Activated CD4-positive, CD25-positive, alpha-beta regulatory T cell treated with anti-CD3 and anti-CD28 coated beads, Interleukin-2, amount 50 U/mL, for 24 hours (primary cell): ENCODE measurements at places on chromosomes 1 and 21.

- ATAC-seq, result no peak
Measured at GRCh38 chr21:31555741-31556191, 103.7 kb upstream of the SOD1 start.

DNA sequence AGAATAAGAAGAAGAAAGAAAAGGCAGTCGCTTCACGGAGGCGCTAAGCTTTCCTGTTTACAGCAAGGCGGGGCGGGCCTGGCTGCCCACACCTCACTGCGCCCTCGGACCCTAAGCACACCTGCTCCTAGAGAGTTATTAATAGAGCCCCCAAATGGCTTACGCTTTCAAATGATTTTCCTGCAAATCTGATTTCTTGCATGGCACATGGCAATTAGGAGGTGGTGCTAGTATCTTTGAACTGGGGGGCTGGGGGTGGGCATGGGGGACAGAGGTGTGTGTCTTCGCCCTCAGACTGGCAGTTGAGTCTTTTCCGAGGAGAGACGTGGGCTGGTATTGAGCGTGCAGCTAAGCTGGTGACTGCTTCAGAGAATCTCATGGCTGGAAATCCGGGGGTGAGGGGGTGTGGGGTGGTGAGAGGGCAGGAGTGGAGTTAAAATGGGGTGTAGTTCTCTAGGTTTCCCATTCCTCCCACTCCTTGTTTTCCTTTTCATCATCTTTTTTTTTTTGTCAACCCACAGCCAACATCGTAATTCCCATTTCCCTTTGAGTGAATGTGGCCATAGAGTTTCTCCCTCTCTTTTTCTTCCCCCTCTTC, 1.3 kb downstream of the S1PR1 start:
- peak; percentile 18 for ATAC-seq

GRCh38 chr1:56540467-56540866, 38.9 kb downstream of the PLPP3 start:
- ATAC-seq, result no peak

GRCh38 chr21:40717028-40717427, 129.9 kb downstream of the DSCAM start:
- no peak for ATAC-seq

- ATAC-seq, result no peak
Measured at GRCh38 chr1:182552527-182552926, 36.5 kb downstream of the RNASEL start.

DNA sequence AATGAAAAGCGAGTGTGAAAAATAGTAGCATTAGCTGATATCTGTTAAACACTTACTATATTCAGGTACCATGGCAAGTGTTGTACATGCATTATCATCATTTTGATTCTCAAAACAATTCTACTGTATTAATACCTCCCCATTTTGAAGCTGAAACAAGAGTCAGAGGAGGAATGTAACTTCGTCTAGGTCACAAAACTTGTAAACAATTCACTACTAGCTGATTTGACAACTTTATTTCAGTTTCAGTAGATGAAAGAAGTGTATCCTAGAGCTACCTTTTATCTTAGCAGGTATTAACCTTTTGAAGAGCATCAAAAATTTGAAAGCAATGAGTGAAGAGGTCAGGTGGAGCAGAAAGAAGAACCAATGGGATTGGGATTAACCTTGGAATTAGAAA, 1.6 kb downstream of the CD84 start:
- ATAC-seq, result peak; percentile 29

DNA sequence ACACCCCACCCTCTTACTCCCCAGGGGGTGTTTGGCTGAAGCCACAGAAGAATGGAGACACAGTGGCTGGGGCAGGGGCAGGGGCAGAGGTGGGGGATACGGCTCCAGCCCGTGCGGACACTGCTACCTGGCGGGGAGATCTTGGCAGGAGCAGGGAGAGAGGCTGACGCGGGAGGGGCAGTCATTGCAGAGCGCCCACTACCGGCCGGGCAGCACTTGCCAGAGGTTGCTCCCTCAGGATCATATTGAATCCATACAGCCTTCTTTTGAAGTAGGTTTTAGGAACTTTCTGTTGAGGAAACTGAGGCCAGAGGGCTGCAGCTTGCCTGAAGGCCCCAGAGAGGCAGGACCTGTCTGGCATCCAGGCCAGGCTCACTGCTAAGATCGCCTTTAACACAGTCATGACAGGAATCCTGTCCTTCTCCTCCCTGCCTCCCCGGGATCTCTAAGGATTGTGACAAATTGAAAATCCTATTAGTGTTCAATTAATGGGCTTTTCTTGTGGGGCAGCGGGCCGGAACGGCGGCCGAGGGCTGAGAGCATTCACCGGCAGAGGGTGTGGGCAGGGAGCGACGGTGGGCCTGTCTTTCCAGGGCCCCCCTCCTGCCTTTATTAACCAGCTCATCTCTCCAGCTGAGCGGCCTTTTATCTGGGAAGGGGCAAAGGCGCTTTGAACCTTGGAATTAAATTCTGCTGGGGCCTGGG, 65.5 kb upstream of the WNT4 start:
- ATAC-seq, result no peak

- no peak for ATAC-seq
Measured at GRCh38 chr1:207810173-207810572, 58.3 kb downstream of the CD46 start.

DNA sequence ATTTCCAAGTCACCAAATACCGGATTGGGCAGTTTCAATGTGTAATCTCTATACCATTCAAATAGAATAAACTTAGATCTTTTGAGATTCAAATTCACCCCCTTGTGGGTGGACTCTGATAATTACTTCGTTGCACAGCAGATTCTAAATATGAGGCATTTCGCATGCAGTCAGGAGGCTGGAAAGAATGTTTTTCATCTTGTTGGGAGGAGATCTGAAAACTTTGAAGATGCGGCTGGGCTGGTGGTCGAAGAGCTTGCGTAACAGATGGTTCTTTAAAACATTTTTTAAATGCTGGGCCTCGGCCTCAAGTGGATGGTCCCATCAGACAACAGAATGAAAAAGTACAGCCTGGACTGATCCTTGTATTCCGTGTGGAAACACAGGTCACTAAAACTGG, 10.4 kb downstream of the NR5A2 start:
- ATAC-seq, result no peak

- peak; percentile 37 for ATAC-seq
Measured at GRCh38 chr1:52552236-52552504, 722 bp downstream of the TUT4 start.

GRCh38 chr1:214352838-214353237, 71.9 kb downstream of the SMYD2 start:
- no peak for ATAC-seq

DNA sequence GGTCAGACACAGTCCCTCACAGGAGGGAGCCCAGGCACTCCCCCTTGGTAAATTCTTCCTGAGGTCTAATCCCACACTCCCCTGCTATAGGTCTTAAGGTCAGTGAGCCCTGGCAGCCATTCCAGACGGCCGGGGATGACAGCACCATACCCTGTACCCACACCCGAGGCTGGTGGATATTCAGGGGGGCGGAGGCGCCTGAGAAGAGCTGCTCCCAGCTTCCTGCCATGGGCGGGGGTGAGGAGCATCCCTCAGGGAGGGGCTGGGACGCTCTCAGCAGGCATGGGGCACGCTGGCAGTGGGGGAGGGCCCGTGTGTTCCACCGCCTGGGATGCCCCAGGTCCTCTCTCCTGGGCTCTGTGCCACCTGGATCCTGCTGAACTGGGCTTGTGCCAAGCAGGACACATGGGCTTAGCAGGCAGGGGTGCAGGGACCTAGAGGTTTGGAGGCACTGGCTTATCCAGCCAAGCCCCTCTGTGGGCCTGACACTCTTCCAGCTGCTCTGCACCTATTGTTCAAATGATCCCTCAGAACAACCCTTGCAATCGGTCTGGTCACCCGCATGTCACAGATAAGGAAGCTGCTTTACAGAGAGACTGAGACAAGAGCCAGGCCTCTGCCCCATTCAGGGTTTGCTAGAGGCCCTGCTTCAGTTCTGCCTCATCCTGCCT, 5.7 kb upstream of the ADGRB2 start:
- no peak for ATAC-seq

DNA sequence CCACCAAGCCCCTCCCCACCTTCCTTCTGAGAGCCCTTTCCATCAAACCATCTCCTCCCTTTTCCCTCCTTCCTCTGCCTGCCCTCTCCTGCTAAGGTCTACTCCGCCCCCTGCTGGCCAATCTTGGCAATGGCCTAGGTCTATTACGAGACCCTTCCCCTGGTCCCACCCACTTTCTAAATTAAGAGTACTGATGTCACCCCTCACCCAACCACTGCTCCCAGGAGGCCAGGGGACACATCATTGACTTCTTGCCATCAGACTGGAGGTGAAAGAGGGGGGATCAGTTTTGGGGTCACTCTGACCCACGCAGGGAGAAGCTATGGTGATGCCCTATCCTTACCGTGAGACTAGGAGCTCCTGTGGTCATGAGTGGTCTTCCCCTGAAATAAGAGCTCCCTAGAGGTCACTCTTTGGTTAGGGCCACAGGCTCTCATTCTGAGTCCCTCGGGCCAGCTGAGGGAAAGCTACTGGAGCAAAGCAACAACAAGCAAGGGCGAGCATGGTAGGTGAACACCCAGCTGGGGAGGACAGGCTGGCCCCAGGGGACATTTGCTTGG, 34.6 kb upstream of the S100A7 start:
- peak; percentile 69 for ATAC-seq

DNA sequence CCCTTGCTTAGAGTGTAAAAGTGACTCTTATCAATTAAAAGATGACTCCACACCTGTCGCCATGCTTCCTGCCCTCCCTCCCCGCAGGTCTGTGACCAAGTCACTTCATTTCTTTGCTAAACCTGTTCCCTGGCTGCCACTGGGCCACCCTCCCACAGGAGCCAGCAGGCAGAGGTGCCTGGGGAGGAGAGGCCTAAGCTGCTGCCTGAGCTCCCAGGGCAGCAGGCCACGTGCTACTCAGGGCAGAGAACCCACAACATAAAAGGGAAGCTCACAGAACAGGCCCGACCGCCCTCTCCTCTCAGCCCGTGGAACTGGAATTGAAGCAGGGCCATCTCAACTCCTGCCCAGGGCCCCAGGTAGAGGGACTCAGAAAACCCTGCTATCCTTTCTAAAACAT, 4.9 kb downstream of the C1orf198 start:
- ATAC-seq, result no peak

- ATAC-seq, result no peak
Measured at GRCh38 chr1:84525779-84526178, 19.4 kb upstream of the GNG5 start.

GRCh38 chr1:45018599-45019230, 6.7 kb downstream of the UROD start:
- ATAC-seq, result peak; percentile 90

- ATAC-seq, result no peak
Measured at GRCh38 chr1:78171736-78172590, 126.2 kb downstream of the GIPC2 start.

DNA sequence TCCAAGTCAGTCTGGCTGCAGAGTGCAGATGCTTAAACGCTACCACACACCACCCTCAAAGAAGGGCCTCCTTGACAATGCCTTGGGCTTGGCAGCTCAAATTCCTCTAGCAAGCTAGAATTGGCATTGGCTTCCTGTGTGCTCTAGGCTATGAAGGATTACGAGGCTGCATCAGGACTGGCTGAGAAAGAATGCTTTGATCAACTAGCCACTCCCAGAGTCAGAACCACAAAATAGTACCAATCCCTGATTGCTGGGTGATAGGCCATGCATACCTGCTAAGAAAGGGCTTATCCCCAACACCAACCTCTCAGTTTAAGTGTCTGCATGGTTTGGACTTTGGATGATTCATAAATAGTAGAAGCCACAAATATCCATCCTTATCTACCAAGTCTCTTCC, 504.9 kb downstream of the OMA1 start:
- ATAC-seq, result no peak

DNA sequence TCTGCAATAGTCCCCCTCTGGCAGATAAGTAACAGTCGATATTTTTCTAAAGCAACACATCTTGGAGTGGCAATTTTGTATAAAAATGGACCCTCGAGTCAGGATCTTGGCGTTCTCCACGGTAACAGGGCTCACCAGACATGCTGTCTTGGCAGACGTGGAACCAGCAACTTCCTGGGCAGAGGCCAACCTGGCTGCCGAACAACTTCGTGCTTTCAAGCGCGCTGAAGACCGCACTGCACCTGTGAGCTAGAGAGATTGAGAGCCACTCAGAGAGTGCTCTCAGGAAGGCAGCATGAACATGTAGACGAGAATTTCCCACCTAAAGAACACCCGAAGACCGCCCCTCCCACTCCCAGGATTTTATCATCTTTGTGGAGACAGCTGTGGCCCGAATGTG, 7.3 kb downstream of the C1orf174 start:
- no peak for ATAC-seq

DNA sequence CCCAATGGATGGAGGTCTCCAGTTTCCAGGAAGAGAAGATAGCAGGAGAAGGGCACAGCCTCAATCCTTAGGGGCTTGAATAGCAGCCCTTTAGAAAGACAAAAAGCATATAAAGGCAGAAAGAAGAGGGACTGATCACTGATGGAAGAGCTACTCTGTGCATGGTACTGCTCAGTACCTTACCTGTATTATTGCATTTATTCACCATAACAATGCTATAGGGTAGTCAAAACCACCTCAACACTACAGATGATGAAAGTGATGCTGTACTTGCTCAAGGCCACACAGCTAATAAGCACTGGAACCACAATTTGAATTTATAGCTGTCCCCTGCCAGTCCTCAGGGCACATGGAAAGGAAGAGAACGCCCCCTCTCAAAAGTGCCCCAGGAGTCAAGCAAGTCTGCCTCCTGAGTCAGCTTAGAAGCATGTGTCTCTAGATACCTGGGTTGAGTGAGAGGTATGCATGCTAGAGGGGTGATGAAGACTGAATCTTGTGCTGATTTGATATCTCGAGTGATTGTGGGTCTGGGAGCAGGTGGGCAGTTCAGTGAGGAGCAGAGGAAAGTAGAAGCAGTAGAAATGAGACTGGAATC, 13.6 kb downstream of the DDAH1 start:
- no peak for ATAC-seq

DNA sequence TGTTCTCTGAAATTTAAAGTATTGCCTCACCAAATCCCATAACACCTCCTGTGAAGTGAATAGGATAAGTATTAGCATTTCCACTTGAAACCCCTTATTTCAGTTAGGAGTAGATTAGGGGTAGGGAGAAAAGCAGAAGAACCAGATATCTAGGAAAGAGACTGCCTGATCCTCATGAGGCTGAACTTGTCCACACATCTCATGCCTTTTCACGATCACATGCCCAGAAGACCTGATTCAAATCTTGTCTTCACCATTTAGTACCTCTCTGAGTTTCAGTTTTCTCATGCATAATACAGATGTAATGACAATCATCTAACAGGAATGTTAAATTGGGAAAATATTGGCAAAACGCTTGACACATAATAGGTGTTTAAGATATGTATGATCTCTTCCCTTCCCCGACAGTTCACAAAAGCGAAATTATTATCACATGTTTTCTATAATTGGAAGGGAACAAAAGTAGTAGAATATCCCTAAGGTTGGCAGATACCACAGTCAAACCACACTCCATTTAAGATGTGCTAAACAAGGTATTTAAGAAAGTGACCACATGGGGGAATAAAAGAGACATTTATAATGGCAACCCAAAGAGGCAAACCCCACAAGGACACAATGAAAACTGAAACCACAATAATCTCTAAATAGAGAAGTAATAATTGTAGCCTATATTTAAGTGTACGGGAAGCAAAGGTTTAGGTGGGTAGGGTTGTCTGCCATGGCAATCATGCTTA, 25.2 kb downstream of the GFI1 start:
- ATAC-seq, result peak; percentile 34

GRCh38 chr1:19461220-19461554, 24.2 kb downstream of the CAPZB start:
- ATAC-seq, result no peak

GRCh38 chr1:33060579-33061083, 20.3 kb upstream of the AZIN2 start:
- no peak for ATAC-seq

- no peak for ATAC-seq
Measured at GRCh38 chr21:30306884-30307283, 13.2 kb downstream of the KRTAP26-1 start.
